Amygdala (tissue), 56 donors: ENCODE measurements at places on chromosomes 3 and 15.

DNA sequence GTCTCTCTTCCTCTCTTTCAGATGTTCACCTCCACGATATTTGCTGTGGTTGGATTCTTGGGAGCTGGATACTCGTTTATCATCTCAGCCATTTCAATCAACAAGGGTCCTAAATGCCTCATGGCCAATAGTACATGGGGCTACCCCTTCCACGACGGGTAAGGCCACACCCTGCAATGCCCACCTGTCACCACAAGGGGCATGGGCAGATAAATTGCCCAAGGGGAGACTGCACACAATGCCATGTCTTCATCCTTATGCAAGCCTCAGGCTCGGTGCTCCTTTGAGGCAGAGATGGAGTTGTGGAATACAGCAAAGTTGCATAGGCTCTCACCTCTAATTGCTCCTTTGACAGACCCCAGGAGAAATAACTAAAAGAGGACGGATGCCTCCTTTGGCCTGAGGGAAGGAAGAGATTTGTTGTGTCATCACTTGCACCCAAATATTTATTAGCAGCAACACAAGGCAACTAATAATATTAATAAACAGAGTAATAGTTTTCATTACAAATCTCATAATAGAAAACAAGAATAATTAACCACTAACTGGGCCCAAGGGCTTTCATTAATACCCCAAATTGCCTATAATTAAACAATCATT lies 13.2 kb downstream of the TM4SF4 start:
- no peak for DNase-seq

DNA sequence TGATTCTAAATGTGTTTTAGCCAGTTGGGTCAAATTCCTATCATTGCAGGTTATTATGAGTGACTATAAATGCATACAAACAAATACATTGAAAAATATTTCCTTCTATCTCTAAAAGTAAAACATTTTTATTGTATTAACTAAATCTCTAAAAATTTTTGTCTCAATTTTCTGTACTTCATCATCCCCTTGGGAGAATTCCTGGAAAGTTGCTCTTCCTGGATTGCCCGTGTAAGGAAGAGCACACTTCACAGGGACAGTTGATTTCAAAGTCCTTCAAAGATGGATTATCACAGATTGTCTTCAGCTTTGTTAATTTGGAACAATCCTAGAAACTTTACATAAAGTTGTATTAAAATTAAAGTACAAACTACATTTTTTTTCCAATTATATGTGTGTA lies 595.6 kb downstream of the ROBO1 start:
- no peak for DNase-seq

DNA sequence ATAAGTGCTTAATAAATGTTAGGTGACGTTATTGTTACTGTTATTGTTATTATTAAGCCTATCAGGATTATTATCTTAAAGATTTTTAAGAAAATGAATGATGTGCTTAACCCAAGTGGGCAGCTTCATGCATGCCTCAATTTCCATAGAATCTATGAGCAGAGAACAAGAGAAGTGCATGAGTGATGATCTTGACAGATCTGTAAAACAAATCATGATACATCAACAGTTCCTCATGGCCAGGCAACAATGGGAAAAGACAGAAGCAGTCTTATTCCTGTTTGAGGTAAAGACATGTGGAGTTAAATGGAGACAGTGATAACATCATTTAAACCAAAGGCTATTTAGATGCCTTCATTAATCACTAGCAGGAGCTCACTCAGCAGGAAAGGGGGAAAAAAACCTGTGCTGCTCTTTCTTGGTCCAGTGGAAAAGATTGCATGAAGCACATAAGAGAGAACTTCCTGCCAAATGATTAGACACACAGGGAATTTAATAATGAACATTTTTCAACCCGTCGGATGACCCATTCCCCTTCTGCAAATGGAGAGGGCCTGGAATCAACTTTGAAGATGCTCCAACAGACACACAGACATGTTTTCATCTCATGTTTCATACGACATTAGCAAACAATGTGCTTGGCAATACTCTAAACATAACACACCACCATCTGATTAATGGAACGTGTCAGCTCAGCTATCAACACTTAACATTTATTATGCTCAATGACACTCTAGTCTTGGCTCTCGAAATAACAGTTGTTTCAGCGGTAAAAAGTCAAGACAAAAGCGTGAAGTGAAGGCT lies 212.2 kb upstream of the LRRN1 start:
- no peak for DNase-seq

- no peak for DNase-seq
Measured at GRCh38 chr15:101170568-101171350, 81.1 kb downstream of the CHSY1 start.

DNA sequence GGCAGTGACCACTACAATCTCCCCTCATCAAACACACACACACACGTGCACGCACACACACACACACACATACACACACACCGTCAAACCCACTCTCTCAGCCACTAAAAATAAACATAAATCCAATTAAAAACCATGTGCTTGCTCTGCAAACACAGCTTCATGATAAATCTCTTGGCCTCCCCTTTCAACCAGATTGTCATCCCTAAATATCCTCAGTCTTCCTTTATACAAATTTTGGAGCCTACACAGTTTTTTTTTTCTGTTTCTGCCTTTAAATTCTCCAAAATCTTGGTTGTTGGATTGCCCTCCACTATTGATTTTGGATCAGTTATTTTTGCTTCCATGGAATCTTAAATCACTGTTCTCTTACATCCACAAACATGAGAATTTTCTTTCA lies 245.6 kb downstream of the SATB1 start:
- DNase-seq: no peak

- peak; percentile 89 for DNase-seq
Measured at GRCh38 chr3:49104427-49105291, at the start of gene QARS1. QARS1 (minus strand) TSS chr3:49104757; CDS start chr3:49104733, 24 bp downstream.

GRCh38 chr3:155131104-155131503 lies 51.0 kb downstream of the MME start:
- DNase-seq: no peak

DNA sequence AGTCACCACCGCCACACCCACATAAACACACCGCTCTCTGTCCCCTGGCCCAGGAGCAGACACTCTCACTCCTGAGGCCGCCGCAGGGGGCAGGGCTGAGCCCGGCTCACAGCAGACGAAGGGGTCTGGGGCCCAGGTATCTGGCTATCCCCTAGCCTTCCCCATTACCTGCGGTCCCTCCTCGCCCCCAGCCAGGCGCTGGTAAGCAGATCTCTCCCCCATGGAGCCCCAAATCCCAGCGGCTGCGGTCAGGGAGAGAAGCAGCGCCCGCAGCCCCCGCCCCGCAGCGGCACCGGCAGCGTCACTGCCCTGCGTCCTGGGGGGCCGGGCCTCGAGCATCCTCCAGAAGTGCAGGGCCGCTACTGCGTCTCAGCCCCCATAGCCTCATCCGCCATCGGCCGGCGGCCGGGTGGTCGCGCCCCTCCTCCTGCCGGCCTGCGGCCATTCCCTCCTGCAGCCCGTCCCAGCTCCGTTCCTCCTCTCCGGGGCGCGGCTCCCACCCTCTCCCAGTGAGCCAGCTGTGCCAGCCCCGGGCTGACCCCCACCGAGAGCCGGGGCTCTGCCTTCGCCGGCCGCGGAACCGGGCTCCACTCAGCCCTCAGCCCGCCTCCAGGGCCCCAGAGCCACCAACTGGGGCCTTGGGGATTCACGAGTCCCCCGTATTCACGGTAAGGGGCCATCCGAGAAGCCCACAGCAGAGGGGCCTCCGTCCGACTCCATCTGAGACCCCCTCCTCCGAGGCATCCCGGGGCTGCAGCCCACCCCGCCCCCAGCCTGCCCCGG lies 13.1 kb downstream of the TNK2 start:
- DNase-seq: peak; percentile 41

DNA sequence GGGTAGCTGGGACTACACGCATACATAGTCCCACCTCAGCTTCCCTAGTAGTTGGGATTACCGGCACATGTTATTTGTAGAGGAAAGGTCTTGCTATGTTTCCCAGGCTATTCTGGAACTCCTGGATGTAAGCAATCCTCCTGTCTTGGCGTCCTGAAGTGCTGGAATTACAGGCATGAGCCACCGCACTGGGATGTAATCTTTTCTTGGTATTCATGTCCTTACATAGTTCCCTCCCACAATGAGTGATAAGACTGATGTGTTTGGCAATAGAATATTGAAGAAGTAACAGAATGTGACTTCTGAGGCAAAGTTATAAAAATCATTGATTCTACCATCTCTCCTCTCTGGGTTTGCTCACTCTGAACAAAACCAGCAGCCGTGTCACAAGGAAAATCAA lies 22.7 kb upstream of the ALCAM start:
- DNase-seq: no peak

DNA sequence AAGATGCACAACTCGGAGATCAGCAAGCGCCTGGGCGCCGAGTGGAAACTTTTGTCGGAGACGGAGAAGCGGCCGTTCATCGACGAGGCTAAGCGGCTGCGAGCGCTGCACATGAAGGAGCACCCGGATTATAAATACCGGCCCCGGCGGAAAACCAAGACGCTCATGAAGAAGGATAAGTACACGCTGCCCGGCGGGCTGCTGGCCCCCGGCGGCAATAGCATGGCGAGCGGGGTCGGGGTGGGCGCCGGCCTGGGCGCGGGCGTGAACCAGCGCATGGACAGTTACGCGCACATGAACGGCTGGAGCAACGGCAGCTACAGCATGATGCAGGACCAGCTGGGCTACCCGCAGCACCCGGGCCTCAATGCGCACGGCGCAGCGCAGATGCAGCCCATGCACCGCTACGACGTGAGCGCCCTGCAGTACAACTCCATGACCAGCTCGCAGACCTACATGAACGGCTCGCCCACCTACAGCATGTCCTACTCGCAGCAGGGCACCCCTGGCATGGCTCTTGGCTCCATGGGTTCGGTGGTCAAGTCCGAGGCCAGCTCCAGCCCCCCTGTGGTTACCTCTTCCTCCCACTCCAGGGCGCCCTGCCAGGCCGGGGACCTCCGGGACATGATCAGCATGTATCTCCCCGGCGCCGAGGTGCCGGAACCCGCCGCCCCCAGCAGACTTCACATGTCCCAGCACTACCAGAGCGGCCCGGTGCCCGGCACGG lies 991 bp downstream of the SOX2 start:
- no peak for DNase-seq

DNA sequence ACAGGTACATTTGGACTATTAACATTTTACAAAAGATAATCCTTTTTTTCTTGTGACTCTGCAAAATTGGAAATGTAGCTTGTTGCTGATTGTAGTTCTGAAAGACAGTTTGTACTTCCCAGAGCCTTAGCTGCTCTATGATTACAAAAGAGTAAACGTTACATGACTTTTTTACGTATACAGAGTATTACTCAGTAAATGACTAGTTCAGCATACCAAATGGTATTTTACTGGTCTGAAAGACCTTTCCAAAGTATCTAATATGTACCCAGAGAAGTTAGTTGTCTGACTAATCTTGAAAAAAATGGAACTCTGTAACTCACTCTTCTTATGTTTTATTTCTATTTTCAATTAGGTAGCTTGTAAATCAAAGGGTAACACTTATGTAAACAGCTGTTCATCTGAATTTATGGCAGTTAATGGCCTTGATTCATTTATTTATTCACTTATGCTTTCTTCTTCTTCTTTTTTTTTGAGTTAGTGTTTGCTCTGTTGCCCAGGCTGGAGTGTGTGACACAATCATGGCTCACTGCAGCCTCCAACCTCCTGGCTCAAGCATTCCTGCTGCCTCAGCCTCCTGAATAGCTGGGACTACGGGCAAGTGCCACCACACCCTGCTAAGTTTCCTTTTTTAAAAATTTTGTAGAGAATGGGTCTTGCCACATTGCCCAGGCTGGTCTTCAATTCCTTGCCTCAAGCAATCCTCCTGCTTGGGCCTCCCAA lies 151.7 kb downstream of the C3orf38 start:
- DNase-seq: no peak

- DNase-seq: no peak
Measured at GRCh38 chr3:128448491-128448890, 18.2 kb downstream of the DNAJB8 start.

GRCh38 chr3:157133434-157134320 lies 26.3 kb downstream of the CCNL1 start:
- no peak for DNase-seq

DNA sequence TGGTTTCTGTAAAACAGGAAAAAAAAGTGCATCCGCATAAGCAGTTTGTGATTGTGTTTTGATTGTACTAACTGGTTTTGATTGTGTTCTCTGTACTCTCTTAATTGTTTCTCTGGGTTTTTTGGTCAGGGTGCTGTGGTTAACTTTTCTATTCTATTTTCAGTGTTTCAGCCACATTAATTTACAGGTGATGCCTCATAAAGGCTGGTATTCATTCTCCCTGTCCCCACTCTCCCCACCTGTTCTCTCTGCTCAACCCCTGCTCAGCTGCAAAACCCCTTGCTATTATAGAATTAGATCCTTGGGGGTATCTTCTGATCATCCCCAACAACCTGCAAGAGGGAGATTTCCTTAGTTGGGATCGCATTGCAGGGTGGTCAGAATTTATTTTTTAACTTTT lies 285.4 kb upstream of the AZI2 start:
- DNase-seq: no peak

- DNase-seq: no peak
Measured at GRCh38 chr3:127452321-127452821, 138.2 kb downstream of the TPRA1 start.

DNA sequence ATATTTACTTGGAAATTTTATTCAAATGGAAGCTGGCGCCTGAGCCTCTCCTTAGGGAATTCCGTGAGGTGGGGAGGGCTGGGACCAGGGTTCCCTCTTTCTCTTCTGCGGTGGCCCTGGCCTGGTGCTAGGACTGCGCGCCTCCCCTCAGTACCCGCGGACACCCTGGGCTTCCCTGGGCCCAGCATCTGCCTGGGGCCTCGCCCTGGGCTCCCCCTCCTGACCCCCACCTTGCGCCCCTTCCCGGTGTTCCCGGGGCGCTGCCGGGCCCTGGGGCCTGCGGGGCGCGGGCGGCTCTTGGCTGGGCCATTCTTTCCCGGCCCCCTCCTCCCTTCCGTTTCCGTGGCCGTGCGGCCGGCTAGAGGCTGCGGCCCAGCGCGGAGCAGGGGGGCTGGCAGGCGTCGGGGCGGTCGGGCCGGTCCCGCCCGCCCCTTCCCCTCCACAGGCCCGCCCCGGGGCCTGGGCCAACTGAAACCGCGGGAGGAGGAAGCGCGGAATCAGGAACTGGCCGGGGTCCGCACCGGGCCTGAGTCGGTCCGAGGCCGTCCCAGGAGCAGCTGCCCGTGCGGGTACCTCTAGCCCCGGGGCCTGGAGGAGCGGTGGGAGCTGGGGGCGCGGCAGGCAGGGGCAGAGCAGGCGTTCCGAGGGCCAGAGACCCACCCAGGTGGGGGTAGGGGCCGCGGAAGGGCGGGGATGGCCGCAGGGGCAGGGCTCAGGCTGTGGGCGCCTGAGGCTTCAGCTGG lies at the start of gene FES:
Gene FES (plus strand): TSS at position 529 of the 743 bp plus-strand sequence. CDS start 542 bp downstream, outside the sequence.
- no peak for DNase-seq

- no peak for DNase-seq
Measured at GRCh38 chr3:45026957-45027356, 854 bp downstream of the CLEC3B start.

GRCh38 chr3:177249203-177249602 lies 51.9 kb upstream of the TBL1XR1 start:
- no peak for DNase-seq

DNA sequence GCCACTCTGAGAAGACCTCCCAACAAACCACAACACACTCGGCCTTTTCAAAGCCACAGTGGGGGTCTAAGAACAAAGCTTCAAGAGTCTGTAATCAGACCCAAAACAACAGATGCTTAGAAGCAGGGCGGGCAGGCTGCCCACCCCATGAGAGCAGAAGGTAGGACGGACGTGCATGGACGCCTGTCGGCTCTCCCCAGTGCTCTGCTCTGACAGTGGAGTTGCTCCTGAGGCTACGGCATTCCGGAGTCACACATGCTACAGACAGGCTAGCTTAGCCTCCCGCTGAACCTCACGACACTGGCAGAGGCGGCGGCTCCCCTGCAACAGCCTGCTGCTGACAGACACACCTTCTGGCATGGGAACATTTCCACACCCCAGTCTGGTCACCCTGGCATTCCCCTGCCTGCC lies 33.5 kb downstream of the SLCO2A1 start:
- no peak for DNase-seq
